ENCODE measurements at places on chromosomes 3 and 15.

DNA sequence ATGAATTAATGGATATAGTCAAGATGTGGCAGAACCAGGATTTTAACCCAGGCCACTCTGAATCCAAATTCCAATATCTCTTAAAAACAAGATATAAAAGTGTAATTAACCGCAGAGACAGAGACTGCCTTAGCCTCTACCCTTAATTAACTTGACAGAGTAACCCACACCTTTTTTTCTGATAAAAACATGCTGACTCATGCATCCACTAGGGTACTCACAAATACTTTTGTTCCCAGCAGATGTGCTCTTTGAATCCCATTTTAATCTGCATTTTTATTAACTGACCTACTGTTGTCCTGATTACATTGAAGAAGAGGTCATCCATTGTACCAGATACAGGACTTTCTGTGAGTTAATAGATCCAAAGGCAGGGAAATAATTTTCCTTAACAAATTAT, 278.3 kb downstream of the CHL1 start:
- no peak for DNase-seq

GRCh38 chr15:48688493-48688892, 43.0 kb upstream of the FBN1 start:
- no peak for DNase-seq

GRCh38 chr3:125403789-125404188, 28.7 kb upstream of the ZNF148 start:
- no peak for DNase-seq

- DNase-seq, result no peak
Measured at GRCh38 chr15:81386947-81387346, 12.9 kb upstream of the TMC3 start.

DNA sequence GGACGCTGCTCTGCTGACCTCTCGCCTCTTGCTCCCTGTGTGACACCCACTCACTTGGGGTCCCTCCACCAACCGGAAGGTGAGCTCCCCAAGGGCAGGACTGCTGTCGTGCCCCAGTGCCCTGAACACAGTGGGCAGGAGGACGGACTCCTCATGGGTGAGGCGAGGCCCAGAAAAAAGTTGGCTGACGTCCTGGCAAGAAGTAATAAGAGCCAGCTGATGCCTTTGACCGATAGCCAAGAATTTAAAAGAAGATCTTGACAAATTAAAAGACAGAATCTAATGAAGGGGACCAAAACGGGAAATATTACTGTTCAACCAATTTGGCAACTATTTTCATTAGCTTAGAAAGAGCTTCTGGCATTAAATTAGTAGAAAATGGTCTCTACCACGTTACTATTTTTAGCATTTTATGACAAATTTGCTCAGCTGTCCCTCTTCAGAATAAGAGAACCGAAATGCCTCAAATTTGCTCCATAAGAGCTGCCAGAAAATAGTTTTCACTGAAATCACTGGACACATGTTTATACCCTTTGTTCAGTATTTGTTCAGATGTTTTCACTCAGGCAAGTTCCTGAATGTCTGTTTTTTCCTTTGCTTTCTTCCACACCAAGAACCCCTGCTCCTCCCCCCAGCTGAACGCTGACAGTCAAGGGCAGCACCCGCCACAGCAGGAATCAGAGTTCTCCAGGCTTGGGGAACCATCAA, 60.5 kb downstream of the XXYLT1 start:
- no peak for DNase-seq

DNA sequence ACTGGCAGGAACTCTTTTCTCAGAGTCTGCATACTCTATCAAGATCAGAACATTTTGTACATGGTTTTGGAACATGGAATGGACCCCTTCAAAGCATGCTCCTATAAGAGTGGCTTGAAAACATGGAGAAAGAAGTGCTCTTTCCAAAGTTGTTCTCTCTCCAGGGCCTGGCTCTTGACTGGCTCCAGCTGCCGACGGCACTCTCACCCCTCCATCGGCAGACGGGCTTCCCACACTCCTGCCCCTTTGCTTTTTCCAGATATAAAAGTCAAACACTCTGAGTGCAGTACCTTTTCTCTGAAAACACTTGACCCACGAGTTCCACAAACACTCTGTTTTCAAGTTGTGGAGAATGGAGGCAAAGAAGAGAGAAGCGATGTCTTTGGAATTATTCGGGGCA, 72.5 kb upstream of the ONECUT1 start:
- no peak for DNase-seq

DNA sequence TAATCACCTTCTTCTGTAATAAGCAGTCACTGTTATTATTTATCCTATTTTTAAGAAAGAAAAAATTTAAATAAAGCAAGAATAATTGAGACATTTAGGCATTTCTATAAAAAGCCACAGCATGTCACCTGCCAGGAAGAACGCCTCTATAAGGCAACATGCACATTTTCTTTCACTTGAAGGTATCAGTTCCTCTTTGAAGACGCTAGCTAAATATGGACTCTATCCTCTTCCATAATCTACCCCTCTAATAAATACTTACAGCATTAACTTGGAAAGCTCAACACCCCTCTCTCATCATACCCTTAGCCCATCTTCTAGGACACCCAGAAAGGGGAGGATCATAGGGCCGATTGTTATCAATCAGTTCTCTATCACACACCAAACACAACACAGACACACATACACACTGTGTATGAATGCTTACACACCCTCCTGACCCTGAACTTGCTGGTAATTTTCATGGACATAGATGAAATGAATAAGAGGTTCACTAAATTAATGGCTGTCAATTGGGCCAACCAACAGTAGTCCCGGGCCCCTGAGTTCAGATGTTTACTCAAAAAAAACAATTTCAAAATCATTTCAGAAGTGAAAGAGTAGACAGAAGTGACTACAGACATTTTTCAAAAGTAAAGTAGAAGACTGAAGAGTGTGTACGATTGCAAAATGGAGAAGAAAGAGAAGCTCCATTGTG, 102.5 kb downstream of the ZMAT3 start:
- no peak for DNase-seq

- DNase-seq, result no peak
Measured at GRCh38 chr3:119548341-119548740, 11.1 kb downstream of the CD80 start.

- DNase-seq, result no peak
Measured at GRCh38 chr3:143973259-143974021, 1.8 kb downstream of the DIPK2A start.

GRCh38 chr15:92719021-92719420, 63.4 kb upstream of the FAM174B start:
- DNase-seq, result no peak

DNA sequence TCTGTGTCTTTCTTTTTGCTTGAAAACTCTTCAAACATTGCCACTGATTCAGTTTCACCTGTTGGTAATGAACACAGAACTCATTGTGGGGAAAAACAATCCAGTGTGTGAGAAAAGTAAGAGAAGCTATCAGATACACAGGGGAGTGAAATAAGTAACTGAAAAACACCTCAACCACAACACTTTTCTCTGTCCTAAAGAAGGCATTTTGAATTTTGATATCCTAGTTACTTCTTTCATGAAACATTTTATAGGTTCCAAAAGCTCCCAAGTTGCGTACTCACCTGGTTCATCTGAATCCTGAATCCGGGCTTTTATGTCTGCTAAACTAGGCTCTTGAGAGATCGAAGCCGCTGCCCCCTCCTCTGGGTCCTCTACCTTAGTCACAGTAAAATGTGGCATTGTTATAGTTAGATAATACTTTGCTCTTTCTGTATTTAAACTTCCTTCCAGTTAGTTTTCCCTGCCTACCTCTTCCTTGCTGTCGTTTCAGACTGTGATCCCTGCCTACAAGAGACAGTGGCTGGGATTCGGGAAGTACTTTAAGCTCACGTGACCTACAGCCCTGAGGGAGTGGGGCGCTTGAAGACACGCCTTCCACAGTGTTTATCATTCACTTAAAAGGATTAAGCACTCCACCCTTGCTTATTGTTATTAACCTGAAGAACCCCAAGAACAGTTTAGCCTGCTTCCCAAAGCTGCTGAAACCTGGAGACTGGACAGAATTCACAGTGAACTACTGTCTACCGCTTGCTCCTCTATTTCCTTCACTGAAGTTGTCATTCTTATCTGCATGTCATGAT, 19.1 kb downstream of the SLC12A6 start:
- DNase-seq, result peak; percentile 21

GRCh38 chr3:16063603-16064002, 110.9 kb upstream of the GALNT15 start:
- DNase-seq, result no peak

DNA sequence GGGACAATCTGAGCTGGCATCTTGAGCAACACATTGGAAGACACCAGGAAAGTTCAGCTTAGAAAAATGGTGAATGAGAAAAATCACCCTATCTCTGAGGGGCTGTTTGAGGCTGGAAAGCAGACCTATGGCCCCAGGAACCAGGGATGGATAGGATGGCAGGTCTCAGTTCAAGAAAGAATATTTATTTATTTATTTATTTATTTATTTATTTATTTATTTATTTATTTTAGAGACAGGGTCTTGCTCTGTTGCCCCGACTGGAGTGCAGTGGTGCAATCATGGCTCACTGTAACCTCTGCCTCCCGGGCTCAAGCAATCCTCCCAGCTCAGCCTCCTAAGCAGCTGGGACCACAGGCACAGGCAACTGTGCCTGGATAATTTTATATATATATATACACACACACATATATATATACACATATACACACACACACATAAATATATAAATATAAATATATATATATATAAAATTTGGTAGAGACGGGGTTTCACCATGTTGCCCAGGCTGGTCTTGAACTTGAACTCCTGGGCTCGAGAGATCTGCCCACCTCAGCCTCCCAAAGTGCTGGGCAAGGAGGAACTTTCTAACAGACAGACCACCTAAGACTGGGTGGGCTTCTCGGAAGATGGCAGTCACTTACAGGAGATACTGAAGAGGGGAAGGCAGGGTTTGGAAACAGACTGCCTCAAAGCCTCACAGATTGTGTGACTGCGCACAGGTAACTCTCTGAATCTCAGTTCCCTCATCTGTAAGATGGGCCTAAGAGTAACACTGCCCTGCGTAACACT, 29.7 kb downstream of the CCDC13 start:
- peak; percentile 1 for DNase-seq

DNA sequence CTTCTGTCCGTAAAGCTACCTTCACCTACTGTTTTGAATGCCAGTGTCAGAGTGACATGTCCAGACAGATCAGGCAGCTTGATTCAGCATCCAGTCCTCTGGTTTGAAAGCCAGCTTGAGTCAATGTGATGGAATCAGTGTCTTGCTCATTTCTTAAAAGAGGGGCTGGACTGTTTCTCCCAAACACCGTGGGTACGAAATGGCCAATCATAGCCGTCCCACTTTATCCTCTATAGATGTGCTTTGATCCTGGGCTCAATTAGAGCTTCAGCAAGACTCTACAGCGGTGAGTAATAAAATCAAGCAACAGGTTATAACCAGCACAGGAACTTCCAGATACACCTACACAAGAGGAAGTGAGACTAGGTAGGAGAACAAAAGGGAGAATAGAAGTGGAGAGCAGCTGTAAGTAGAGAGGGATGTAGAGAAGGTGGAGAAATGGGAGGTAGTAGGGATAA, 17.0 kb upstream of the OR5K1 start:
- no peak for DNase-seq

DNA sequence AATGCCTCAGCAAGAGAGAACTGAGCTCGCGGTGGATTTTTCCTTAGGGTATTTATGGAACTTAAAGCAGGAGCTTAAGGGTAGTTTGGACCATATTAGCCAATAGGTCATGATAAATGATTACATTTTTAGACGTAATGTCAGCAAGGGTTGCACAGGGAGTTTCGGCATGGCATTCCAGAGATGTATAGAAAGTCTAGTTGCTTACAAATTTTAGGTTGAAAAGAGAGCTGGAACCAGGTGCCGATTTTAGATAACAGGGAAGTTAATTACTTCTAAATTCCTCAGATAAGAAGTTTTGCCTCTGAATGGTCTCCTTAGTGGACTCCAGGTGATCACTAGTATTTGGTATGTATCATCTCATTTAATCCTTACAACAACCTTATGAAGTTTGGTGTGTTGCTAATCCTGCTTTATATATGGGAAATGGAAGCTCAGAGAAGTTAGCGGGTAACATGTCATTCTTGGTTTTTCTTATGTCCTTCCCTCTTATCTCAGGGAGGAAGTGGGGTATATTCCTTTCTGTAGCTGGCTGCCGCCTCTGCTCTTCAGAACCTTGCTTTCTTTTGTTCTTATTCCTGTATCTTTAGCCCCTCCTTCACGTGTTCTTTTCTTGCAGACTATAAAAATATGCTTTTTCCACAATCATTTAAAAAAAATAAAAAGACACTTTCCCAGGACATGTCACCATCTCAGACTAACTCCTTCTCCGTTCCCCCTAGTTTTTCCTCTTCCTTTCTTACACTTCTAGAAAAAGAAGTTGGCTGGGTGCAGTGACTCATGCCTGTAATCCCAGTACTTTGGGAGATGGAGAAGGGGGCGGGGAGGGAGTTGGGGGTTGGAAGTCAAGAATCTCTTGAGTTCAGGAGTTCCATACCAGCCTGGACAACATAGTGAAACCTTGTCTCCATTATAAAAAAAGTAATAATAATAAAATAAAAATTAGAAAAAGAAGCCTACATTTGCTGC, 25.7 kb downstream of the IQGAP1 start:
- no peak for DNase-seq

GRCh38 chr3:9214185-9214584, 35.3 kb downstream of the SRGAP3 start:
- no peak for DNase-seq

DNA sequence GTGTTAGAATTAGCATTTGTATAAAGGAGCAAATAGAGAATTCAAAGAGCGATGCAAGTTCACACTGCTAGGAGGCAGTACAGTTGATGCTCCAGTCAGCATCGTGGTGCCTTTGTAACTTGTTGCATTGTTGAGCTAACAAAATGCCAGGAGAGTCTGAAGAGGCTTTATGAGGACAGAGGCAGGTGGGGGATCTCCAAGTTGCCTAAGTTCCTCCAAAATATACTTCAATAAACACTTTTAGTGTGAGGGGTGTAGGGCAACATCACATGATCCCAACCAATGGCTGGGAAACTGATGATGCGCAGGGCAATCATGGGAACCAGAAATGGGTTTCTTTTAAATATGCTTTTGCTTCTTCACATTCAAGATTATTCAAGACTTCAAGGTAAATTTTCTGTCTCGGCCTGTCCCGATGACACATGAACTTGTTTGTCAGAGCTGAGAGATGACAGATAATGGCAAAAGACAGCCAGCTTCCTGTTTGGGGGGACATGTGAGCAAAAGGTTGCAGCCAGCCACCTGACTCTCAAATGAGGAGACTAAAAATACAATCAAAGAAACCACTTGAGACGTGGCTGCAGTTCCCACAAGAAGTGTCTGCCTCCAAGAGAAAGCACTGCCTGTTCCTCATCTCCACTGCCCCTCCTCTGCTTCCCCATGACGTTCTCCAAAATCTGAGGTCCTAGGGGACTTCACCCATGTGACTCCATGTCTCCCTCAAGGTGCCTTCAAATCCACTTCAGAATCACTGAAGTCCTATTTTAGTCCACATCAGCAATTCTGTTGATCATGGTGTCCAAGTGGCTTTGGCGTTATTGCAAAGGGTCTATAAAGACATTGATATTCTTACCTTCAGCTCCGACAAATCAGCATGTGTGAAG, 39.3 kb downstream of the KLHL6 start:
- DNase-seq, result no peak

GRCh38 chr3:11291808-11292207, 19.6 kb downstream of the ATG7 start:
- DNase-seq, result no peak

- DNase-seq, result no peak
Measured at GRCh38 chr15:77825546-77825945, 192.8 kb upstream of the LINGO1 start.

- peak; percentile 40 for DNase-seq
Measured at GRCh38 chr3:141370065-141370533, 1.8 kb downstream of the ZBTB38 start.

- no peak for DNase-seq
Measured at GRCh38 chr3:48991851-48992545, 2.0 kb downstream of the P4HTM start.

Data from endothelial cell (in vitro differentiated cells).